Activated naive CD4-positive, alpha-beta T cell treated with anti-CD3 and anti-CD28 coated beads for 36 hours (primary cell): ENCODE measurements at places on chromosomes 4 and X. TPM values are rescaled to one million over a fixed set of nuclear protein-coding genes. Genes with fewer than 3 reads are reported as not detected.

The ABLIM2 gene
- 0.24 TPM for total RNA-seq

The ASB12 gene
- not detected for total RNA-seq

- no peak for DNase-seq
These were observed 188.0 kb downstream of the STIM2 start for GRCh38 chr4:27048429-27049238.

GRCh38 chrX:23871905-23872546, 35.7 kb downstream of the APOO start:
- no peak for DNase-seq

DNA sequence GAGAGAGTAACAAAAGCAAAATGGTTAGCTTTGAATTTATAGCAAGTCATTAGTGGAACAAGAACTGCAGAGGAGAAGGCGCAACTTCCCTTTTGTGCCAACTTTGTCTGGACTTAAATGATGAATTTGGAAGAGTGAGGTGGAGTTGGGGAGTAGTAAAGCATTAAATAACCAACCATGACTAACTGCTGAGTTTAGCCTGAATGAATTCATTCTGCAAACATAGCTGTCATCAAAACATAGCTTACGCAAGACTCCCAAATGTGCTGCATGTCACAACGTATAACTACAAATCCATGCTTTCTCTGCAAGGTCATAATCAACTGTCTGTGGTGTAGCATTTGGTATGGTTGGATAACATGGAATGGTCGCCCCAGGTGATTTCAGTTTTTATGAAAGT, 75.9 kb upstream of the RPL34 start:
- no peak for DNase-seq

The DMRTC1B gene
- total RNA-seq = not detected

The SATL1 gene
- not detected for total RNA-seq
